CD4-positive, alpha-beta T cell treated with Interleukin-1 beta for 1 hour (primary cell): ENCODE measurements at places on chromosomes 6 and 20.
A peak's percentile ranks its signal among the peaks of the same experiment; 100 is the strongest.

- DNase-seq, result no peak
Observed at GRCh38 chr6:52647199-52647598, 23.7 kb upstream of the TMEM14A start.

GRCh38 chr6:112040956-112041355 is 12.9 kb upstream of the CCN6 start:
- no peak for DNase-seq

DNA sequence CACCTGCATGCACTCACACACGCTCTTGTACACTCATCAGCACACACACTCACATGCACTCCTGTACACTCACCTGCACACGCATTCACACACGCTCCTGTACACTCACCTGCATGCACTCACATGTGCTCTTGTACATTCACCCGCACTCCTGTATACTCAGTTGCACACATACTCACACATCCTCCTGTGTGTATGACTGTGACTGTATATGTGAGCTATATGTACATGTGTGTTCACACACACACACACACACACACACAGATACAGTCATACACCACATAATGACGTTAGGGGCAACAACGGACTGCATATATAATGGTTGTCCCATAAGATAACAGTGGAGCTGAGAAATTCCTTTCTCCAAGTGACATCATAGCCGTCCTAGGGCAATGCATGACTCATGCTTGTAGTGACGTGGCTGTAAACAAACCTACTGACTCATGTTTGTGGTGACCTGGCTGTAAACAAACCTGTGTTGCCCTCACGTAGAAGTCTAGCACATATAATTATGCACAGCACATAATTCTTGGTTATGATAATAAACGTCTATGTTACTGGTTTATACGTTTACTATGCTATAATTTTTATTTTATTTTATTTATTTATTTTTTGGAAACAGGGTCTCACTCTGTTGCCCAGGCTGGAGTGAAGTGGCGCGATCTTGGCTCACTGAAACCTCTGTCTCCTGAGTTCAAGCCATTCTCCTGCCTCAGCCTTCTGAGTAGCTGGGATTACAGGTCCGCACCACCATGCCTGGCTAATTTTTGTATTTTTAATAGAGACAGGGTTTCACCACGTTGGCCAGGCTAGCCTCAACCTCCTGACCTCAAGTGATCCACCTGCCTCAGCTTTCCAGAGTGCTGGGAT is 22.8 kb upstream of the TAF4 start:
- no peak for DNase-seq

- DNase-seq, result no peak
Observed at GRCh38 chr20:61850926-61851900, 214.5 kb downstream of the TAF4 start.

GRCh38 chr6:3535776-3536435 is 79.1 kb upstream of the SLC22A23 start:
- no peak for DNase-seq

GRCh38 chr20:2300420-2300819 is 4.6 kb downstream of the TGM3 start:
- DNase-seq, result no peak

GRCh38 chr6:85081102-85081501 is 316.7 kb upstream of the TBX18 start:
- DNase-seq, result no peak

DNA sequence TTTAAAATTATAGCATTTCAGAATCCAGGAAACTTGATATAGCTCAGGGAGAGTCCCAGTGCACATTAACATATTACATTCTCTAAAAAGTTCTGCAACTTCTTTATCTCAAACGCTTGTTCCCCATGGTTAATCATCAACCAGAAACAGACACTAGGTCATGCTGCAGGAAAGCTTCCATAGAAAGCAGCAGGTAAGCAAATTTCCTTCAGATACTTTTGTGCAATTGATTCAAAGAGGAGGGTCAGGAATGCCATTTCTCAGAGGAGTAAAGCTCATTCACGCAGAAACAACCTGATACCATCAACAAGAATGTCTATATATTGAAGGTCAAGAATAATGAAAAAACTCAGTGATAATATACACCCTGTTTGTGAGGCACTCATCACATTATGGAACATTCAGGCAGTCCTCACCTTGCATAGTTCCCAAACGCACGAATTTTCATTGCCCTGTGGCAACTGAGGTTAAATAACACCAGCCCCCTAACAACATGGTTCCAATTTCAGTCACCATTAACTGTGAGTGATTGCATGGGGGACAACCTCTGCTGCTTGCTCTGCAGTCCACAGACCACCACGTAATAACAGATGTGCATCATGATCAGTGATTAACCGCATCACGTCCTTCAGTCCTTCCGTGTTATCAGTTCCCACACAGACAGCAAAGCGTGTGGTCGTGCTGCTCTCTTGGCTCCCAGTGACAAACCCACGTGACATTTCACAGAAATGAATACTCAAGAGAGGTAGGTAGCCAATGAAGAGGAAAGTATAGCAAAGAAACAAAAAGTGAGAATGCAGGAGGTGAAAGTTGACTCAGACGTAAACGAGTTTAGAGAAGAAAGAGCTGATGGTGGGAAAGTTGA is 95.7 kb downstream of the LY86 start:
- DNase-seq, result no peak

DNA sequence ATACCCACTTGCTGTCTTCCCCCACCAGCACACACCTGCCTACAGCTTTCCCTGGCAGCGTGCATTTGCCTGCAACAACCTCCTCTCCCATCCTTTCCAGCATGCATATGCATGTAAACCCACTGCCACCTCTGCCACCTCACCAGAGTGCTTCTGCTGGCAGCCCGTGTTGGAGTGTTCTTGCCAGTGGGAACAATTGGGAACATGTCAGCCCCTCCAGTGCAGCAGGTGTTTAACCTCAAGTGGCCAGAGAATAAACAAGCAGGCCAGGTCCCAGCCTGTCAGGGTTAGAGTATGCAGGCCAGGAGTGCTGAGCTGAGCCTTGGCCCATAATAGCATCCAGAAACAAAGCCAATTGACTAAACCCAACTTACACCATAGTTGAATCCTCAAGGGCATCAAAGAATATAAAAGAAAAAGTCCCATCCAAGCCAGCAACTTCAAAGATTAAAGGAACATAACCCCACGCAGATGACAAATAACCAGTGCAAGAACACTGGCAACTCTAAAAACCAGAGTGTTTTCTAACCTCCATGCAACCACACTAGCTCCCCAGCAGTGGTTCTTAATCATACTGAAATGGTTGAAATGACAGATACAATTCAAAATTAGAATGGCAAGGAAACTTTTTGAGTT is 1212.1 kb upstream of the CITED2 start:
- DNase-seq, result no peak

DNA sequence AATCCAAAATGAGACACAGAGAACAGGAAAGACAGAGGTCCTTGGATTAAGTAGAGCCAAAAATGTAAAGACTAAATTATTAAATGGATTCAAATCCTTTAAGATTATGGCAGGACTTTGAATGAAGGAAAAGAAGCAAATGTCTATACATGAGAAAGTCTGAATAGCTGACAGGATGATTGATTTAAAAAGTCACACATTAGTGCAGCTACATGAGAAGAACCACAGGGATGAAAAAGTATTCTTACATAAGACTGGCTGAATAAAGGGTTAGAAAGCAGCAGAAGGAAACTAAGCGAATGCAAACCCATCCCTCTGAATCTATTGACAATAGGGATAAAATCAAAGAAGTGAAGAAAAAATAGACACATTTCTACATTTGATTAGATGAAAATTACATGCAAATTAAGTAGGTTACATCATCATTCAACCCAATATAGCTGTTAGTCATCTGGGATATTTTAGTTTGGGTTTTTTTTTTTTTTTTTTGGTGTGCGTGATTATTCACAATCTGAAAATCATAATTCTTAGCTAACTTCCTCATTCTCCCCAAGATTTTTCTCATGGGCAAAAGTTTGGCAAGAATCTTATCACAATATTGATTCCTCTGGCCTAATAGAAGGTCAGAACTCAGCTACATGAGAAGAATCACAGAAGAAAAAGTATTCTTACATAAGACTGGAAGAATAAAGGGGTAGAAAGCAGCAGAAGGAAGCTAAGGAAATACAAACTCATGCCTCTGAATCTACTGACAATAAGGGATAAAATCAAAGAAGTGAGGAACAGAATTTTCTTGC is 845.4 kb downstream of the HACE1 start:
- no peak for DNase-seq

GRCh38 chr6:169344750-169345065 is 91.1 kb upstream of the THBS2 start:
- no peak for DNase-seq

DNA sequence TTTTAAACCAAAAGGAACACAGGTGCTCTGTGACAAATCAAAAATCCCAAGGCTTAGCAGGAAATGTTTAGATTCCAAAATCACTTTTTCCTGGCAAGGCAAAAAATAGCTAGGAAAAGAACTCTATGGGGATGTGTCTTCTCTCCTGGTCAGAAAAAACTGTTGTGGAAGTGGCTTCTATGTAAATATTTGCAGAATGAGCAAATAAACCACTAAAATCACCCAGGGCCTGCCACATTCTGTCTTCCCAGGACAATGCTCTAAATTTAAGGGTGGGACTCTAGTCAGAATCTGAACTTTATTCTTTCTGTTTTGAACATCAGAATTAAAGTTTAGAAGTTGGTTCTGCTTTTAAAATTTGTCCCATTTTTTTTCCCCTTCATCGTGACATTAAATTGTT is 29.3 kb downstream of the GCM1 start:
- DNase-seq, result no peak

DNA sequence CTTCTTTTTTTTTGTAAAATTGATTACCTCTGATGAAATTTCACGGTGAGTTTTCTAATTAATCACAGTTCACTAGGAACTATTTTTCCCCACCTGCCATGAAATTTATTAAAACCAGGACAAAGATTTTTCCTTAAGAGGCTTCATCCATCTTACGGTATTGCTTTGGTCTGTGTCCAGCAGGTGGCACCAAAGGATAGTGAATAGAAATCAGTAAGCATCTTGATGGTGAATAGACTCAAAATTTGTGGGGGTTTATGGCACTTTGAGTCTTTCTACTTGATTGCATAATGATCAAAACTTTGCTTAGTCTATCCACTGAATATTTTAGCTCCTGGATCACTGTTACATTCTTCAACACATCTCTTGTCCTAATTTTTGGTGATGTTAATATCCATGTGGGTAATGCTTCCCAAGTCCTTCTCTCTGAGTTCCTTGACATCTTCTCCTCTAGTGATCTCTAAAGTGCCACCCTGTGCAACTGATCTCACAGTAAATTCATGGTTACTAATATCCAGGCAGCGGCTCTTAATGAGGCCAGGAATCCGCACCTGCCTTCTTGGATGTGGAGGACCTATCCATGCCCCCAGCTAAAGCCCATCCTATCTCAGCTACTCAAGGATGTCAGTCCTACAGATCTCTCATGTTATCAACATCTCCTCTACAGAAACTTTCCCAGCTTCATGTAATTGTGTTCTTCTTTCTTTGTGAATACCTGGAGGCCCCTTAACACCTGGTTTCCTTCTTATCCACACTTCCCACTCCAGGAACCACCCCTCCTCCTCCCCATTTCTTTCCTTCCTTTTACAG is 54.5 kb downstream of the STMND1 start:
- DNase-seq, result peak; percentile 31

DNA sequence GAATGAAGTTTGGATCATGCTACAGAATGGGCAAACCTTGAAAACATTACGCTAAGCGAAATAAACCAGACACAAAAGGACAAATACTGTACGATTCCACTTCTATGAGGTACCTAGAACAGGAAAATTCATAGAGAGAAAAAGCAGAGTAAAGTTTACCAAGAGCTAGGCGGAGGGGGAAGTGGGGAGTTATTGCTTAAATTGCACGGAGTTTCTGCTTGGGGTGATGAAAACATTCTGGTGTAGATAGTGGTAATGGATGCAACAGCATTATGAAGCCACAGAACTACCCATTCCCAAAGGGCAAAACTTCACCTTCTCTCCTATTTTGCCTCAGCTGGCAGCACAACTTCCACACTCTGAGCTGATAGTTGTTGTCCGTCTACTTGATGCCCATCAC is 6.4 kb upstream of the PDYN start:
- no peak for DNase-seq

DNA sequence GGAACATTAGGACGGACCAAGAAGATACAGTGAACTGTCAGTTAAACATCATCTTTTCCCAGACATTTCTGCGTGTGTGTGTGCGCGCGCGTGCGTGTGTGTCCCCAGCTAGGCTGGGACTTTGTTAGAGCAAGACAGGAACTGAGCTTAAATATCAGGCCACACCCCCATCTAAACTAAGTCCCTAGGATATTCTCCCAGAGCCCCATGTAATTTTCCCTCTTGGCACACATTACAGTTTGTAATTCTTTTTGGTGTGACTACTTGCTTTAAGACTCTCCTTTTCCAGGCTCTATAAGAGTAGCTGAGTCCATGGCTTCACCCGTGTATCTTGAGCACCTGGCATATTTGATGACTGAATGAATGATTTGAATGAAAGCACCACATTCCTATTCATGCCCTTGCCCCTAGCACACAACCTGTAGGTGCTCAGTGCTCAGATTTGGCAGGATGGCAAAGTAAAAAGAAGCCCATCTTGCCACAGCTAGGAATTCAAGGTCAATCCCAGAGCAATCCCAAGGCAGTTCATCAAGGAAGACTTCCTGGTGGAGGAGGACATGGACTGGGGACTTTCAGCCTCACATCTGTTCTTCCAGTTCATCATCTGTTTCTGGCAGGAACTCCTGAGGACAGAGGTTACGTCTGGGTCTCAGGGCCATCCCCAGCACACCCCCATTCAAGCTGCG is 69.2 kb downstream of the MRPL14 start:
- no peak for DNase-seq

DNA sequence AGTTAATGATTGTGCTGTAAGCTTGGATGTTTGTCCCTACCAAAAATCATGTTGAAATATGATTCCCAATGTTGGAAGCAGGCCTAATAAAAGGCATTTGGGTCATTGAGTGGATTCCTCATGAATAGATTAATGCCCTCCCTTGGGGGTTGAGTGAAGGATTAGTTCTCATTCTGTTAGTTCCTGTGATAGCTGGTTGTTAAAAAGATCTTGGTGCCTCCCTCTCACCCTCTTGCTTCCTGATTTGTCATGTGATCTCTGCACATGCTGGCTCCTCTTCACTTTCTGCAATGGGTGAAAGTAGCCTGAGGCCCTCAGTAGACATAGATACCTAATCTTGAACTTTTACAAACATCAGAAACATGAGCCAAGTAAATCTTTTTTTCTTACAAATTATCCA is 115.6 kb upstream of the HCRTR2 start:
- no peak for DNase-seq

DNA sequence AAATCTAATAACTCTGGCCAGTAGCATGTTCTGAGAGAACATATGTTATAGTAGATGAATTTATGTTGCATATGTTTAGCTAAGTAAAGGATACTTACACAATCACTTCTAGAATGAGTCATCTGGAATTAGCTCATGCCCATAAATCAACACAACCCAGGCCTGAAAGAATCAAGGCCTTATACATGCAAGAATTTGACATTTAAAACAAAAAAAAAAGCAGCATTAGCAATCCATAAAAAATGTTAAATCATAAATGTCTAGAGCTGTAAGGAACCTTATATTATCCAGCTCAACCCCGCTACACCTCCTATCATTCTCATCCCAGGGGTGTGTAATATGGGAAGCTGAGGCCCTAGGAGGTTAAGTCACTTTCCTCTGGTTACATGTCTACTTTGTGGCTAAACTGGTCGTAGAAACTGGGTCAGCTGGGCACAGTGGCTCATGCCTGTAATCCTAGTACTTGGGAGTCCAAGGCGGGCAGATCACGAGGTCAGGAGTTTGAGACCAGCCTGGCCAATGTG is 105.2 kb upstream of the CARMIL1 start:
- peak; percentile 26 for DNase-seq
